ENCODE measurements at places on chromosomes 13 and 19.

DNA sequence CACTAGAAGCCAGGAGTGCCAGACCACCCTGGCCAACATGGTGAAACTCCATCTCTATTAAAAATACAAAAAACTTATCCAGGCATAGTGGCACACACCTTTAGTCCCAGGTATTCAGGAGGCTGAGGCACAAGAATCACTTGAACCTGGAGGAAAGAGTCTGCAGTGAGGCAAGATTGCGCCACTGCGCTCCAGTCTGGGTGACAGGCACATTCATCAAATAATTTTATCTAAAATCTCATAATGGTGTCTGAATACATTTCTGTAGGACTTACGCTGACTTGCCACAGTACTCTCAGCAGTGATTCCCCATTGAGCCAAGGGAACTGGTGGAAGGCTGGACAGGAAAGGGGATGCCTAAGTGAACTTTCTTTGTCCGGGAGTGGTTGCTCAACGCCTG, 4.3 kb upstream of the ZNF28 start:
- peaks cover under 1% of the 10 kb centered on the region for H3K36me3 ChIP-seq
- H3K4me3 ChIP-seq = no peak overlapping the region
- no peak overlapping the region for H3K27ac ChIP-seq
- DNase-seq = no peak
- H3K4me1 ChIP-seq = peaks cover 8% of the 10 kb centered on the region

GRCh38 chr13:28327373-28328270, 167.3 kb downstream of the FLT1 start:
- no peaks in the 10 kb centered on the region for H3K36me3 ChIP-seq
- H3K27me3 ChIP-seq = peaks cover 11% of the 10 kb centered on the region
- H3K4me1 ChIP-seq = no peaks in the 10 kb centered on the region

DNA sequence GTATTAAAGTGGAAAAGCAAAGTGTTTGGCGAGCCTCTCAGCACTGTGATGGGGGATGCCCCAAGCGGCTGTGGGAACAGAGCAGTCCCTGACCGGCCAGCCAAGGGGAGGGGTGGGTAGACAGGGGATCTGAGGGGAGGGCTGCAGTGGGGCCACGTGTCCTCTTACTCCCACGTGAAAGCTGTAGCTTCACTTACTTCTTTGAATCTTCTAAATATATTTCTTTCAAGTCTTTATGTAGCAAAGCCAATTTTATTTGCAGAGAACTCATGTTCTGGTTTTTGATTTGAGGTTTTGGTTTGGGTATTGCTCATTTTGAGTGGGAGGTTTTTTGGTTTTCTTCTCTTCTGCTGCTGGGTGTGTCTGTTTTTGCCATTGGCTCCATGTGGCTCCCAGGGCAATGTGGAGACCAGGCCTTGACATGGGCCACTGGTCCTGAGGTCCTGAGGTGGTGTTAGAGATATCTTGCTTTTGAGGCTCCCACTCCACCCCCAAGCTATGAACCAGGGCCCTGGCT, 17.7 kb upstream of the OVOL3 start:
- no peaks in the 10 kb centered on the region for H3K4me1 ChIP-seq
- peaks cover 3% of the 10 kb centered on the region for H3K36me3 ChIP-seq
- no peak for DNase-seq
- no peaks in the 10 kb centered on the region for H3K27me3 ChIP-seq
- H3K27ac ChIP-seq = no peak overlapping the region

GRCh38 chr19:3149526-3150505, 14.0 kb downstream of the GNA15 start:
- H3K4me1 ChIP-seq = no peaks in the 10 kb centered on the region
- no peaks in the 10 kb centered on the region for H3K36me3 ChIP-seq
- H3K4me3 ChIP-seq = no peak overlapping the region
- peaks cover 6% of the 10 kb centered on the region for H3K27me3 ChIP-seq
- no peak overlapping the region for H3K27ac ChIP-seq
- DNase-seq = no peak

DNA sequence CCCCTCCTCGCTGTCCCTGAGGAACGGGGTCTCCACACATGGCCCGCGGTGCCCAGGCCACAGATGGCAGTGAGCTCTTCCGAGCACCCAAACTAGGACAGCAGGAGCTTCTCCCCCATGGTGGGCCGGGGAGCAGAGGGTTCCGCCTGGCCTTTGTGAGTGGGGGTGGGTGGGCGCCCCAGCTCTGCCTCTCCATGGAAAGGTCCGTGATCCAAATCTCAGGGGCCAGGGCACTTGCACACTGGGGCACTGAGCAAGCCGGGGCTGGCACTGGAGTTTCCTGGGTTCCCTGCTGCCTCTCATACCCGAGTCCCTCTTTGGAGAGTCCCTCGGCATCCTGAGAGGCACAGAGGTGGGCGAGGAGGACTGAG, 2.2 kb upstream of the DIRAS1 start:
- no peak for DNase-seq
- H3K4me3 ChIP-seq = no peak overlapping the region
- H3K36me3 ChIP-seq = no peaks in the 10 kb centered on the region
- H3K4me1 ChIP-seq = peaks cover 4% of the 10 kb centered on the region
- H3K27ac ChIP-seq = no peak overlapping the region
- peaks cover 39% of the 10 kb centered on the region for H3K27me3 ChIP-seq

Data from type B pancreatic cell (in vitro differentiated cells).